ENCODE measurements at places on chromosomes 5 and 9.
A peak's percentile ranks its signal among the peaks of the same experiment; 100 is the strongest.

GRCh38 chr9:117180896-117181445 is 233.9 kb downstream of the ASTN2 start:
- DNase-seq: no peak

DNA sequence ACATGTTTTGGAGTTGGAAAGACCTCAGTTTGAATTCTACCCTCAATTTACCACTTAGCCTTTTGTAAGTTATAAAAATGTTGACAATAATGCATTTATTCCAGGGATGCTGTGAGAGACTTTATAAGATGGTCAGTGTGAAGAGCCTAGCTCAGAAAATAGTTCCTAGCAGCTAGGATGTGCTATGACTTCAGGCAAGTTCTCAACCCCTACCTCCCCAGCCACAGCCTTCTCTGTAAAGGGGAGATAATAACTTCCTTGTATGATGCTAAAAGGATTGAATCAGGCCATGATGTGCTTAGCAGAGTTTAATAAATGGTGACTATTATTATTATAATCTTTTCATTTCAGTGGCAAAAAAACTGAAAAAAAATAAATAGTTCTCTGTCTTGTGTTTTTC is 77.6 kb downstream of the ALDH1A1 start:
- DNase-seq: no peak

DNA sequence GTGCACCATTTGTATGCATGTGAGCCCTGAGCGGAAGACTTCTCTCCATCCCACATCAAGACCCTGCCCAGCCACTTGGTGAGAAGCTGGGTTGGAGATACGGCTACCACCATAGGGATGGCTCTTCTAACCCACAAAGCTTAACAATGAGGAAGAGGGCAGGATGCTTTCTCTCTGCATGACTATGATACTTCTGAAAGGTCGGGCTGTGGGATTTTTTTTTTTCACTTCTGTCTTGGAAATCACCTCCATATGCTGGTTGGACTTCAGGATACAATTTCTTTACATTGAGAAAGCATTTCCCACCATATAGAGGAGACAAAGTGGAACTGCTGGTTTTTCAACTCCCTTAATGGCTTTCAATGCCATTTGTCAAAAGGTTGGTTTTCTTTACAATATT is 30.5 kb downstream of the ZNF366 start:
- DNase-seq: no peak

DNA sequence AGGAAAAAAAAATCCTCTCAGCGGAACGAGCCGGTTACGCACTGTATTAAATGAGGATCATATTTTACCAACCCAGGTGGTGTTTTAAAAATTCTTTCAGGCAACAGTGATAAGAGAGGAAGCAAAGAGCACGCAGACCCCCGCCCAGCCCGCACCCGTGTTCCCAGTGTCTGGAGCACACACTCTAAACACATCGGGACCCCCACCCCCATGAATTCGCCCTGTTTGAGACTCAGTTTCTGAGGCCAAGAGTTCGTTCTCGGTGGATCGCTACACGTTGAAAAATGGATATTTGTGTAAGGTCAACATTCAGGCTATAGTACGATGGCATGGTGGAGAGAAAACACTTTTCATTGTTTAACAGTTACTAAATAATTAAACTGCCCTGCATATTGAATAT is 196.3 kb downstream of the MEF2C start:
- DNase-seq: no peak

- DNase-seq: no peak
These were observed 113.4 kb downstream of the TLE1 start for GRCh38 chr9:81575956-81576355.

DNA sequence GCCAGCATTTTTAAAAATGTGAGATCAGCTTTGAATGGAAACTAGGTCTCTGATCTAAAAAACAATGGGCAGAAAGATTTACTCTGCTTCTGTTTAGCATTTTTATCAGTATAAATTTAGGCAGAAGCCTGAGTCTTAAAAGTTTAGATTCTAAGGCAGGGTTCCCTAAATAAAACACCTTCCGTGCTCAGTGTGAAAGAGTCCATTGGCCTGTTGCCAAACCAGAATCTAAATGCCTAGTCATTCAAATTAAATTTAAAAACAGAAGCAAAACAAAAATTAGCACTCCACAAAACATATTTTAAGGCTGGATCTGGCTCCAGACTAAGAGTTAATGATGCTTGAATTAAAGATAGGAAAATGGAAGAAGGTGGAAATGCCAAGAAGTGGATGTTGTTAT is 4.5 kb downstream of the TYRP1 start:
- no peak for DNase-seq

- DNase-seq: peak; percentile 79
These were observed 49.5 kb upstream of the CD180 start for GRCh38 chr5:67246108-67246507.

DNA sequence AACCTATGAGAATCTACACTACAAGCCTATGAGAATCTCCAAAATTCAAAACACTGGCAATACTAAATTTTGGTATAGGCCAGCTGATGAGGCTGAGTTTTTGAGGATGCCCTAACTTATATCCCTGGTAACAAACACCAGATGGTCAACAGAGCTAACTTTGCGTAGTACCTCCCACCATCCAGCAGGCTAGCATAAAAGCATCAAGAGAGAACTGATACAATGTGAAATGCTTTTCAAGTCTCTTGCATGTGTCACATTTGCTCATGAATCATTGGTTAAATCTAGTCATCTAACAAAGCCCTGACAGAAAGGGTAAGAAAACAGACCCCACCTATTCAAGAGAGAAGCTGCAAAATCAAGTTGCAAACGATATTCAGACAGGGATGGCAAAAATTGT is 1609.7 kb upstream of the CDH9 start:
- no peak for DNase-seq

- DNase-seq: no peak
These were observed 776.6 kb upstream of the CDH9 start for GRCh38 chr5:27814983-27815382.

- no peak for DNase-seq
These were observed 18.0 kb downstream of the GFI1B start for GRCh38 chr9:132996526-132996925.

Data from urinary bladder (tissue), 4 donors.